PC-3 (cell line): ENCODE measurements at places on chromosomes 11 and 22. TPM values are rescaled to one million over a fixed set of nuclear protein-coding genes. Genes with fewer than 3 reads are reported as not detected.
A peak's percentile ranks its signal among the peaks of the same experiment; 100 is the strongest.

DNA sequence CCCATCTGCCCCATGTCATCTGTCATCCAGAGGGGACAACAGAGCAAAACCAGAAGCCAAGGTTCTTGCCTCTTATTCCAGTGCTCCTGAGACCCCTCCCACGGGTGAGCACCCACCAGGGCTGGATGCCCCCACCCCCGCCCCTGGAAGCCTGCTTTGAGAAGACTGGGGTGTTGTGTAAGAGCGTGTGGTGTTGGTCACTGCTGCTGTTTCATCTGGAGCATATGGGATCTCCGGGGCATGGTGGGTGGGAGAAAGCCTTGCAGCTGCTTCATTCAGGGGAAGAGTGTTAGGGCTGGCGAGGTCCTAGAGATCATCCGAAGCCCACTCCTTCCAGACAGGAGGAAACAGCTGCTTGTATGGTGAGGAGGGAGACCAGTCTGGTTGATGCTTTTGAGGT, 54.1 kb downstream of the CHRDL2 start:
- peaks cover 20% of the 10 kb centered on the region for H3K4me1 ChIP-seq
- H3K36me3 ChIP-seq: no peaks in the 10 kb centered on the region

DNA sequence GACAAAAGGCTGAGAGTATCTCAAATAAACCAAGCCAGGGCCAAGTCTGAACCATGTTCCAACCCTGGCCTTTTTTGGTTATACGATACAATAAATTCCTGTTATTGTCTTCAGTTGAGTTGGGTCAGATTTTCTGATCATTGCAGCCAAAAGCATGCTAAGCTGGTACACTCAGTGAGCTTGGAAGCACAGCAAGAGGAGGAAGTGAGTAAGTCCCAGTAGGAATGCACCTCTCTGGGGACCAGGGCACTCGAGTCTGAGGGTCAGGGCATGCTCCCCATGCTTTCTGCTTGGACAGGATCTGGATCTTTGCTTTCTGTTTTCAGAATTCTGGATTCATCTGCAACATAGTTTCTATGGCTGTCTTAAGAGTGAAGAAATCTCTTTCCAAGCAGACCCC, 73.1 kb downstream of the TMPRSS5 start:
- H3K27ac ChIP-seq: no peak overlapping the region
- H3K36me3 ChIP-seq: no peaks in the 10 kb centered on the region
- H3K4me1 ChIP-seq: no peaks in the 10 kb centered on the region
- H3K27me3 ChIP-seq: peaks cover 23% of the 10 kb centered on the region
- DNase-seq: peak; percentile 33

GRCh38 chr11:44139565-44140330, 44.3 kb downstream of the EXT2 start:
- H3K27ac ChIP-seq: peak overlapping the region; percentile 81
- peak overlapping the region; percentile 19; the same call in 1 of the 2 replicates for H3K4me3 ChIP-seq
- DNase-seq: no peak
- H3K4me1 ChIP-seq: peaks cover 68% of the 10 kb centered on the region
- no peaks in the 10 kb centered on the region for H3K36me3 ChIP-seq

The PRODH gene
- 0.84 and 2.0 TPM in 2 replicates for total RNA-seq

- H3K4me3 ChIP-seq: no peak overlapping the region
- H3K27ac ChIP-seq: no peak overlapping the region
- H3K36me3 ChIP-seq: no peaks in the 10 kb centered on the region
- H3K27me3 ChIP-seq: no peaks in the 10 kb centered on the region
Observed at GRCh38 chr11:2318123-2318522, 16.3 kb downstream of the TSPAN32 start.

GRCh38 chr11:86187027-86187426, 57.5 kb upstream of the EED start:
- no peaks in the 10 kb centered on the region for H3K36me3 ChIP-seq
- no peak for DNase-seq
- H3K4me1 ChIP-seq: peaks cover 12% of the 10 kb centered on the region
- no peaks in the 10 kb centered on the region for H3K27me3 ChIP-seq
- H3K4me3 ChIP-seq: no peak overlapping the region

GRCh38 chr11:122791836-122792235, 46.5 kb upstream of the CRTAM start:
- H3K27me3 ChIP-seq: no peaks in the 10 kb centered on the region
- peak overlapping the region; percentile 7 for H3K27ac ChIP-seq
- no peak overlapping the region for H3K4me3 ChIP-seq
- H3K4me1 ChIP-seq: peaks cover 10% of the 10 kb centered on the region; the same call in 1 of the 2 replicates

The OR5T1 gene
- not detected in 2 replicates for total RNA-seq

The MFRP gene
- total RNA-seq: not detected in 2 replicates

DNA sequence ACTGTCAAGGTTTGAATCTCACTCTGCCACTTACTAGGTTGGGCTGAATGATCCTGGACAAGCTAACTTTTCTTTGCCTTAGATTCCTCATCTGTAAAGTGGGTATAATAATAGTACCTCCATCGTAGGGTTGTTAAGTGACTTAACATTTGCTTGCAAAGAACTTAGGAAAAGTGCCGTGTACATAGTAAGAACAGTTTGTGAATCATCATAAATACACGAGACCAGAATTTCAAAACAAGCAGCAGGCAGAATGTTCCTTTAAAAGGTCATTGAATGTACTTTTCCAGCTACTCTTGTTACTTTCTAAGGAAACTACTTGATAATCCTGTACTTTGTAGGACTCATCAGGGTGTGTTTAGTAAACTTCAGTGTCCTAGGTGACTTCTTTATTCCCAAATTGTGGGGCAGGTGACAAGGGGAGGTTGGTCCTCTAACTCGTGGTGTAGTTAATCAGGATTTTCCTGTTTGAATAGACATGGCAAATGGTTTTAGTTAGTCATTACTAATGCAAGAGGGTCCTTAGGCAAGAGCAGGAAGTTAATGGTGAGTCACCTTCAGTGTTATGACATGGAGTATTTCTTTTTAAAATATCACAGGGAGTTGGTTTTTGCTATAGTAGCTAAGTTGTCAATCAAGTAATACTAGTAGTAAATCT, 67.9 kb downstream of the YAP1 start:
- no peaks in the 10 kb centered on the region for H3K27me3 ChIP-seq
- DNase-seq: peak; percentile 99
- peaks cover 20% of the 10 kb centered on the region for H3K36me3 ChIP-seq
- peak overlapping the region; percentile 26; the same call in 1 of the 2 replicates for H3K4me3 ChIP-seq

GRCh38 chr11:5940748-5941147, 1.3 kb upstream of the OR56A3 start:
- no peaks in the 10 kb centered on the region for H3K36me3 ChIP-seq
- no peak overlapping the region for H3K4me3 ChIP-seq
- H3K4me1 ChIP-seq: no peaks in the 10 kb centered on the region
- no peak for DNase-seq

- H3K4me3 ChIP-seq: no peak overlapping the region
- no peak for DNase-seq
- H3K4me1 ChIP-seq: no peaks in the 10 kb centered on the region
- peaks cover 23% of the 10 kb centered on the region; the same call in 1 of the 2 replicates for H3K27me3 ChIP-seq
Observed at GRCh38 chr11:94586978-94587377, 19.8 kb downstream of the PIWIL4 start.

DNA sequence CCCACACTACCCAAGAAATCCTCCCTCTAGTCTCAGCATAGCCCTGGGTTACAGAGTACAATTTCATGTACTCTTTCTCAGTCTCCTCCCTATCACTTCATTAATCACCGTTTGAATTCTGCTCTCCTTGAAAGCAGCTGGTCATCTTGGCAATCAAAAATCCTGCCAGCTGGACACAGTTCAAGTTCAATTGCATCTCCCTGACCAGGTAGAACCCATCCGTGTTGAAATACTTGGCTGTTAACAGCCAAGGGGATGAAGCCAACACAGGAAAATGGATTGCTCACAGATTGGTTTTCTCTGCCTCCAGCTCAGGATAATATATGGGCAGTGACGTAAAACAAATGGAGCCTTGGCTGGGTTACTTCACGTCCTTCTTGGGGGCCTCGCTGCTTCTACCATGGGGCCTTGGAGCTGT, 55.1 kb upstream of the GRK3 start:
- H3K27ac ChIP-seq: no peak overlapping the region
- no peak for DNase-seq
- H3K4me3 ChIP-seq: no peak overlapping the region
- no peaks in the 10 kb centered on the region for H3K4me1 ChIP-seq
- no peaks in the 10 kb centered on the region for H3K27me3 ChIP-seq

- H3K4me1 ChIP-seq: peaks cover 23% of the 10 kb centered on the region
- no peak overlapping the region for H3K27ac ChIP-seq
- no peak overlapping the region for H3K4me3 ChIP-seq
- H3K36me3 ChIP-seq: no peaks in the 10 kb centered on the region
- no peak for DNase-seq
Observed at GRCh38 chr11:19426011-19426755, 185.4 kb upstream of the E2F8 start.

The OR2D2 gene
- 0.11 TPM in 1 of 2 replicates, not detected in the other for total RNA-seq

The MYOD1 gene
- total RNA-seq: not detected in 2 replicates

The DCHS1 gene
- total RNA-seq: under 0.01 TPM in 1 of 2 replicates, not detected in the other

The MS4A6A gene
- not detected in 2 replicates for total RNA-seq

DNA sequence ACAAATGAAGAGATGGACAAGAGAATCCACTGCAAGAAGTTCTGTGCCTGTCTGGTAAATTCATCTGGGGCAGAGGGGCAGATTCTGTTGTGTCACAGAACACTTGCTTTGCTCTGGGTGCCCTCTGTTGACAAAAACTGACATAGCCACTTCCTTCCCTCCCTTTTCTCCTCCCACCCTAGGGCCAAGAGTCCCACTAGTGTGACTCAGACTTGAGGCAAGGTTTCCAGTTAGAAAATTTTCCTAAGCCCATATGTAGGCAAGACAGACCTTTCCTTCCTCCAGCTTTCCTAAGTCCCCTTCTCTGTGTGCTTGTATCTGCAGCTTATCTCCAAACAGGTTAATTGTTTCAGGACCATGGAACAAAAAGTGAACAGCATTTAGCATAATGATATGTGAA, 106.8 kb downstream of the RBFOX2 start:
- no peaks in the 10 kb centered on the region for H3K36me3 ChIP-seq
- peaks cover 13% of the 10 kb centered on the region for H3K4me1 ChIP-seq

DNA sequence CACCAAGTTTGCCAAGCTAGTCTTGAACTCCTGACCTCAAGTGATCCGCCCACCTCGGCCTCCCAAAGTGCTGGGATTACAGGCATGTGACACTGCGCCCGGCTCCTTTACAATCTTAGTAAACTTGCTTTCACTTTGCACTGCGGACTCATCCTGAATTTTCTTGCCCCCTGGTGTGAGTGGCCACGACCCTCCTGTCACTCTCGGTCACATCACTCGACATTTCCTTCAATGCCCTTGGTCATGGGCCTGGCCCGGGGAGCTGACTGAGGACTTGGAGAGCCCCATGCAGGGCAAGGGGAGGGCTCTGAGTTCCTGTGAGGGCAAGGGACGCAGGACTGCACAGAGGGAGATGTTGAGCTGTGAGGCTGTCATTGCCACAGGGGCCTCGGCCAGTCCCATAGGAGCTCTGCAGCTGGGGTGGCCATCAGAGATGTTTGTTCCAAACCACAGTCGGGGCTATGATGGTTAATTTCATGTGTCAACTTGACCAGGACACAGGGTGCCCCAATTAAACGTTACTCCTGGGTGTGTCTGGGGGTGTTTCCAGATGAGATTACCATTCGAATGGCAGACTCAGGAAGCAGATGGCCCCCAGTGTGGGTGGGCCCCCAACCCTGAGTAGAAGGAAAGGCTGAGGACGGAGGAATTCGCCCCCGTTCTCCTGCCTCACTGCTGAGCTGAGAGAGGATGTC, 21.2 kb downstream of the A4GALT start:
- no peaks in the 10 kb centered on the region for H3K27me3 ChIP-seq
- no peak overlapping the region for H3K4me3 ChIP-seq
- H3K4me1 ChIP-seq: no peaks in the 10 kb centered on the region
- H3K27ac ChIP-seq: no peak overlapping the region
- DNase-seq: no peak

DNA sequence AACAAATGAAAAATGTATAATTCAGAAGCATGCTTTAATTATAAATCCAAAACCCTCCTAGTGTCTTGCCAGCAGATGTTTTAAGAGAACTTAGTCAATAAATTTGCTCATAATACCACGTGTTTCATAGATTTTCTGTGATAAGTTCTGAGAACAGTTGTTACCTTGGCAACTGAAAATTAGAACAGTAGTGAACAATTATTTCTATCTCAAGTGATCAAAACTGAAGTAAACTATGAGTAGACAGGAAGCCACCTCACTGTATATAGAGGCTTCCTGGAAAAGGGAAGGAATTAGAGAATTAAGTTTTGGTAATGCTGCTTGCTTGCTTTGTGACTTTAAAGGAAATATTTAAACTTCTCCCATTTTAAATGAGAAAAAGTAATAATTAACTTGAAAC, 266.0 kb upstream of the ANO3 start:
- no peak overlapping the region for H3K27ac ChIP-seq
- 0 out of 2 replicates have a peak, but pooled peaks cover 3% of the 10 kb centered on the region for H3K27me3 ChIP-seq
- H3K4me3 ChIP-seq: no peak overlapping the region
- H3K4me1 ChIP-seq: no peaks in the 10 kb centered on the region

GRCh38 chr11:69771466-69771865, 3.7 kb downstream of the FGF4 start:
- H3K27ac ChIP-seq: no peak overlapping the region
- H3K36me3 ChIP-seq: no peaks in the 10 kb centered on the region
- peaks cover 29% of the 10 kb centered on the region for H3K27me3 ChIP-seq
- DNase-seq: no peak
- no peak overlapping the region for H3K4me3 ChIP-seq

GRCh38 chr11:123228496-123229163, 33.6 kb upstream of the CLMP start:
- no peak for DNase-seq
- H3K36me3 ChIP-seq: no peaks in the 10 kb centered on the region
- H3K27ac ChIP-seq: no peak overlapping the region
- no peak overlapping the region for H3K4me3 ChIP-seq
- H3K4me1 ChIP-seq: no peaks in the 10 kb centered on the region

- no peaks in the 10 kb centered on the region for H3K36me3 ChIP-seq
- no peaks in the 10 kb centered on the region for H3K4me1 ChIP-seq
- no peak overlapping the region for H3K4me3 ChIP-seq
- H3K27me3 ChIP-seq: no peaks in the 10 kb centered on the region
- DNase-seq: no peak
- no peak overlapping the region for H3K27ac ChIP-seq
Observed at GRCh38 chr22:24025475-24025874, 14.4 kb downstream of the CABIN1 start.

The RAB38 gene
- not detected in 2 replicates for total RNA-seq

GRCh38 chr22:37363261-37363992, 63.9 kb downstream of the ELFN2 start:
- H3K4me3 ChIP-seq: no peak overlapping the region
- peak; percentile 0 for DNase-seq
- no peaks in the 10 kb centered on the region for H3K36me3 ChIP-seq
- H3K27ac ChIP-seq: no peak overlapping the region
- H3K4me1 ChIP-seq: no peaks in the 10 kb centered on the region

GRCh38 chr11:106969644-106970355, 48.5 kb downstream of the GUCY1A2 start:
- H3K4me1 ChIP-seq: no peaks in the 10 kb centered on the region
- 0 out of 2 replicates have a peak, but pooled peaks cover 27% of the 10 kb centered on the region for H3K27me3 ChIP-seq
- H3K4me3 ChIP-seq: no peak overlapping the region
- H3K36me3 ChIP-seq: no peaks in the 10 kb centered on the region
- H3K27ac ChIP-seq: no peak overlapping the region
- DNase-seq: no peak

GRCh38 chr11:64253481-64253880, 2.2 kb downstream of the PLCB3 start:
- no peak overlapping the region for H3K27ac ChIP-seq
- H3K36me3 ChIP-seq: peaks cover 21% of the 10 kb centered on the region
- peak overlapping the region; percentile 85; the same call in 1 of the 2 replicates for H3K4me3 ChIP-seq
- peak; percentile 44 for DNase-seq
- H3K27me3 ChIP-seq: no peaks in the 10 kb centered on the region
- H3K4me1 ChIP-seq: peaks cover 25% of the 10 kb centered on the region
